Keratinocyte (primary cell): ENCODE measurements at places on chromosomes 1 and 21. TPM values are rescaled to one million over a fixed set of nuclear protein-coding genes. Genes with fewer than 3 reads are reported as not detected.

Gene DISC1
- polyA plus RNA-seq, result 0.28 to 0.47 TPM (median 0.42 TPM) in 3 replicates

Gene KIAA1614
- polyA plus RNA-seq, result 0.03 to 0.12 TPM (median 0.06 TPM) in 3 replicates

Gene KPRP
- 0.82 to 2.0 TPM (median 0.90 TPM) in 3 replicates for polyA plus RNA-seq

Gene FCAMR
- polyA plus RNA-seq, result not detected in 3 replicates

Gene RAB42
- 0.05 to 0.27 TPM (median 0.17 TPM) in 3 replicates for polyA plus RNA-seq

Gene ICOSLG
- polyA plus RNA-seq, result 1.7 to 2.2 TPM (median 1.8 TPM) in 3 replicates

Gene HS2ST1
- polyA plus RNA-seq, result 8.4 to 18.7 TPM (median 12.1 TPM) in 3 replicates

Gene LCE1E
- polyA plus RNA-seq, result 0.59 to 1.0 TPM (median 0.86 TPM) in 3 replicates

Gene TMPRSS3
- polyA plus RNA-seq, result not detected in 3 replicates

Gene CDK11B
- polyA plus RNA-seq, result 4.3 to 5.9 TPM (median 4.6 TPM) in 3 replicates

Gene SLC16A1
- 221 to 269 TPM (median 242 TPM) in 3 replicates for polyA plus RNA-seq

Gene BPNT1
- polyA plus RNA-seq, result 45.5 to 53.9 TPM (median 53.7 TPM) in 3 replicates

Gene LIPI
- not detected in 3 replicates for polyA plus RNA-seq

Gene IKBKE
- polyA plus RNA-seq, result 8.2 to 10.5 TPM (median 8.9 TPM) in 3 replicates

Gene TEDDM1
- not detected in 3 replicates for polyA plus RNA-seq

Gene PSMB2
- 95.5 to 108 TPM (median 104 TPM) in 3 replicates for polyA plus RNA-seq

Gene HUNK
- 0.01 to 0.03 TPM in 2 of 3 replicates, not detected in the other for polyA plus RNA-seq

Gene KIF26B
- polyA plus RNA-seq, result 0.58 to 0.91 TPM (median 0.80 TPM) in 3 replicates

Gene TTC39A
- polyA plus RNA-seq, result 0.58 to 1.4 TPM (median 1.4 TPM) in 3 replicates

Gene SUCO
- 8.3 to 13.8 TPM (median 11.2 TPM) in 3 replicates for polyA plus RNA-seq

Gene DNASE2B
- polyA plus RNA-seq, result not detected in 3 replicates

Gene TAF1A
- polyA plus RNA-seq, result 2.8 to 7.2 TPM (median 6.0 TPM) in 3 replicates

Gene NBPF10
- polyA plus RNA-seq, result 1.1 to 2.1 TPM (median 1.7 TPM) in 3 replicates

Gene DIP2A
- polyA plus RNA-seq, result 35.4 to 41.6 TPM (median 36.2 TPM) in 3 replicates

Gene PRXL2B
- polyA plus RNA-seq, result 11.4 to 18.6 TPM (median 16.8 TPM) in 3 replicates

Gene DNAJC6
- 5.5 to 8.2 TPM (median 7.7 TPM) in 3 replicates for polyA plus RNA-seq

Gene SPATA45
- not detected in 3 replicates for polyA plus RNA-seq

Gene FAM110D
- polyA plus RNA-seq, result not detected in 3 replicates

Gene ATF3
- 1.6 to 65.7 TPM (median 45.1 TPM) in 3 replicates for polyA plus RNA-seq

Gene CD34
- 0.03 TPM in 1 of 3 replicates, not detected in the others for polyA plus RNA-seq

Gene TFF2
- polyA plus RNA-seq, result not detected in 3 replicates

Gene TCEANC2
- 3.5 to 5.2 TPM (median 4.3 TPM) in 3 replicates for polyA plus RNA-seq

Gene NBPF4
- not detected in 3 replicates for polyA plus RNA-seq
